ENCODE measurements at places on chromosomes 7 and 10. TPM values are rescaled to one million over a fixed set of nuclear protein-coding genes. Genes with fewer than 3 reads are reported as not detected.

GRCh38 chr7:134067164-134067563, 60.0 kb upstream of the LRGUK start:
- no peak for DNase-seq

The TWIST1 gene
- total RNA-seq: not detected

The WBP1L gene
- 162 TPM for total RNA-seq

GRCh38 chr7:82442492-82443035, 1.0 kb downstream of the CACNA2D1 start:
- DNase-seq: no peak
